ENCODE measurements at places on chromosomes 3 and 15.
A peak's percentile ranks its signal among the peaks of the same experiment; 100 is the strongest.

DNA sequence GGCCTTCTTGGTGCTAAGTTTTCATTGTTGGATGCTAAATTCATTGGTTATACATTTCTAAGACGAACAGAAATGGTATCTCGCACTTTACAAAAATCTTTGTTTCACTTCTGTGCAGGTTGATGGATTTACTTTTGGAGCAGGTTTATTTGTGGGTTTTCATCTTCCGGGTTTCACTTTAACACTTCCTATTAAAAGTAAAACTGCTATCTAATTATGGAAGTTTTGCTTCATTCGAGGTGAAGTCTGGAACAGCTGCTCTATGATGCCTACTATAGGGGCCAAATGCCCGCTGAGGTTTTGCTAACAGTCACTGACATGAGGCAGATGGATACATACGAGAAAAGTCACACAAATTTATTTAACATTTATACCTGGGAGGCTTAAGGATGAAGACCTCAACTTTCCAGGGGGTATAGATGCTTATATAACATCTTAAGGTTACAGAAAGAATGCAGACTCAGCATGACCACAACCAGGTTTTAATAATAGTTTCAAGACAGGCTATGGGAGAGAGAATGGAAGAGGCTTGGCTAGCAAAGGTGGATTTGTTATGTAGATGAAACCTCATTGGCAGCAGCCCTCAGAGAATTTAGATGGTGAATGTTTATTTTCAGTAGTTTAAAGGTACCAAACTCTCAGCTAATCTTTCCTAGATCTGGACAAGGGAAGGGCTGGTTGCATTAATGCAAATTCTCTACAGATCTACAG is 54.2 kb downstream of the OSTN start:
- no peak for DNase-seq

- peak; percentile 74 for DNase-seq
Observed at GRCh38 chr3:134308350-134308891, 57.8 kb upstream of the RYK start.

GRCh38 chr3:16510620-16511319 is 2.7 kb downstream of the RFTN1 start:
- DNase-seq = no peak

- no peak for DNase-seq
Observed at GRCh38 chr3:37688756-37689155, 172.9 kb upstream of the CTDSPL start.

DNA sequence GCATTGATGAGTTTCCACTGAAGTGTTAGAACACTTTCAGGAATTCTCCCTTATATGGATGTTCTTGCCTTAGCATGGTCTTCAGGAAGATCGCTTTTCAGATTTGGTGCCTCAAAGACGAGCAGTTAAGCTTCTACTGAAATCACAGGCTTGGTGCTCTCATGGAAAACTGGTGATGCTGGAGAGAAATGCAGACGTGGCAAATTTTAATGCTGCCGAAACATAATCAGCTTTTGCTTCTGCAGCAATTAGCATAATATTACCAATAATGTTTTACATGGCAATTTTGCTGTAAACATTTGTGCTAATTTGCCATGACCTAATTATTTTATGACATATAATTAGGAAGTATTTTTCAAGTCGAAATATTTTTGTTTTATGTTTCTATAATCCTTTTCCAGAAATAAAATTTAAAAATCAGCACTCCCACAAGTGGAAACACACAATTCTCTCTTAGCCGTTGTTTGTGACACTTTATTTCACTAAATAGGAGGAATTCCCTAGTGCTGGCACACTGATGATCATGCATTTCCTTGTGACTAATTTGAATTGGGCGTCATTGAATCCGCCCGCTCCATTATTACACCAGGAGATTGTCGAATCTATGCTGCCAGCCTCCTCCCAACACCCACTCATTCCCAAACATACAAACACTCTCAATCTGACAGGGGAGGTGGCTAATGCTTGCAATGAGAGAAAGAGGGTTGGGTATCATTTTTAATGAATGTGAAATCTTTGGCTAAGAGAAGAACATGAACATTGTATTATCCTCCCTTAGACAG is 506.8 kb upstream of the PPP2R3A start:
- no peak for DNase-seq

DNA sequence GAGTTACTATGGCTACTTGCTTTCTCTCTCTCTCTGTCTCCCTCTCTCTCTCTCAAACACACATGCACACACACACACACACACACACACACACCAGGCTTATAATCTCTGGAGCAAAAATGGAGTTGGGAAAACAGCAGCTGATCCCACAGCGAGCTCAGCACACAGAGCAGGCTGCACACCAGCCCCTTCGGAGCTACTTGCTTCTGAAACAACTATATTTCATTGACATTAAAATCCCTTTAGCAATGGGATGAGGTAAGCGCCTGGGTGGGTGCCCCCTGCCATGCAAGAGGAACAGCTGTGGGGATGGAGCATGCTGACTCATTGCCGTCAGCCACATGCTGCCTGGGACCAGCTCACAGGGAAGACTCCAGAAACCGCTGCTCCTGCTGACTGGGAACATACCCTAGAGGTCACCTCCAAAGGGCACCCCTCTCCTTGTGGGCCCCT is 45.7 kb downstream of the B3GNT5 start:
- DNase-seq = peak; percentile 86

- DNase-seq = no peak
Observed at GRCh38 chr3:55521738-55522421, 34.8 kb upstream of the WNT5A start.

GRCh38 chr3:49600781-49601180 is 46.5 kb downstream of the BSN start:
- no peak for DNase-seq

DNA sequence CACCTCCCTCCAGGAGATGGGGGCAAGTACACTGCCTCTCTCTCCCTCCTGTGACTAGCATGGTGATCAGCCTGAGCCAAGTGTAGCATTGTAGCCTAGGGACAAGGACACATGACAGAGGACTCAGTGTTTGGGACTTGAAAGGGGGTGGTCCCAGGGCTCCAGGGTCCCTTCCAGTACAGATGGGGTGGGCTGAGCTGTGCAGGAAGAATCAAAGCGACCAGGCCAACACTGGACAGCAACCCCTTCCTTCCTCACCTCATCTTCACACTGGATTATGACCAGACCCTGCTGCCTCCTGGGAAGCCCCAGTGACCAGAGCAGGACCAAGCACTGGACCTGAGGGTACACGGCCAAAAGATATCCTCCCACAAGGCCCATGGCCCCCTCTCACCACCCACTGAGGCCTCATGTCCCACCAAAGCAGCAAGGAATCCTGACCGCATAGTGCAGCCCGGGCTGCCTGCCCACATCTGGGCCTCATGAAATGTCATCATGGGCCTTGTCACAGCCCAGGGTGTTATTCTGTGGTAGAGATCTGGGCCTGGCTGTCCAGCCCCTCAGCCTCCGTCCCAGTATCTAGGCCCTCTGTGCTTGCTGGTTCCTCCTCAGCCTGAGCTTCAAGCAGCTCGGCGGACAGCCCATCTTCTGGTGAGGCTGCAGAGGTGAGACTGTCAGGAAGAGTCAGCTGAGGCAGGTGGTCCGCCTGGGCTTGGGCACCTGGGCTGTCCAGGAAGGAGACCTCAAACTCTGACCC is 9.5 kb downstream of the GORASP1 start:
- DNase-seq = no peak

GRCh38 chr15:90382320-90382719 is 5.7 kb upstream of the IQGAP1 start:
- DNase-seq = no peak

DNA sequence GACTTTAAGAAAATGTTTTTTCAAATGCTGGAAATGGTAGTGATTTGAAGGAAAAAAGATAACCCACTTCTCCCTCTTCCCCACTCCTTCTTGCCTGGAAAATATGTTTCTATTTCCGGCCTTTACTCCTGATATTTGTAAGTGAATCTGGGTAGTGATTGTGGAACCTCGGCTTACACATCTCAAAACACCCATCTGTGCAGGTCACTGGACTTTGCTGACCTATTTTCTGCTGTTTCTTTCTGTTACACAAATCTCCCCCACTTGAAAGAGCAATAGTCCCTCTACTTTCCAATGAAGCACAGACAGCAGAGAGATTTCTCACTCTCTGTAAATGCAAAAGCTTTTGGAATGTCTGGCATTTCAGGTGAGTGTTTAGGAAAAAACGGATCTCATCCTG is 76.9 kb upstream of the ICE2 start:
- DNase-seq = no peak

DNA sequence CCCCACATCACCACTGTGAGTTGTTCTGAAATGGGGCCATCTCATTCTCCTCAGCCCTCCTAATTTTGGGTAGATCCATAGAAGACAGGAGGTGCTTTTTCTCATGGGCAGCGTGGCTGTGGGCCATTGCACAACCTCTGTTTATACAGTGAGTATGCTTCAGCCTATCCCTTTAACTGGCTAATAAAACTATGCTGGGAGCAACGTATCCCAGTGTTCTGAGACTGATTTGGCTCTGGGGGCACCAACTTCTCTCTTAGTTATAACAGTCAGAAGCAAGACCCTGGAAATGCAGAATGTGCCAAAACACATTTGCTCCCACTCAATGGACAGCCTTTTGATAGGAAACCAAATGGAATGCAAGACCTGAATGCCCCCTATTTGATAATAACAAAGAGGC is 97.1 kb upstream of the ICE2 start:
- no peak for DNase-seq

DNA sequence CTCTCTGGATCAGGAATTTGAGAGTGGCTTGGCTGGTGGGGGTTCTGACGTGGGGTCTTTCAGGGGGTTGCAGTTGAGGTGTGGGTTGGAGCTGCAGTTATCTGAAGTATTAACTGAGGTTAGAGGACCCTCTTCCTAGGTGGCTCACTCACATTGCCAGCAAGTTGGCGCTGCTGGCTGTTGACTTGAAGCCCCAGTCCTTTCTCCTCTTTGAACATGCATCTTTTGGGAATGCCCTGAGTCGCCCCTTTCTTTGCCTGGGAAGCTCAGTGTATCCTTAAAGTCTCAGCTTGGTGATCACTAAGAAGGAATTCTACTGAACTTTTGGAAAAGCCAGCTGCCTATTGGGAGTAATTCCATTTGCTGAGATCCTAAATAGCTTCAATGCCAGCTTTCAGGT is 13.0 kb upstream of the AMOTL2 start:
- no peak for DNase-seq
